CD14-positive monocyte (primary cell): ENCODE measurements at places on chromosomes 7 and 10. TPM values are rescaled to one million over a fixed set of nuclear protein-coding genes. Genes with fewer than 3 reads are reported as not detected.

DNA sequence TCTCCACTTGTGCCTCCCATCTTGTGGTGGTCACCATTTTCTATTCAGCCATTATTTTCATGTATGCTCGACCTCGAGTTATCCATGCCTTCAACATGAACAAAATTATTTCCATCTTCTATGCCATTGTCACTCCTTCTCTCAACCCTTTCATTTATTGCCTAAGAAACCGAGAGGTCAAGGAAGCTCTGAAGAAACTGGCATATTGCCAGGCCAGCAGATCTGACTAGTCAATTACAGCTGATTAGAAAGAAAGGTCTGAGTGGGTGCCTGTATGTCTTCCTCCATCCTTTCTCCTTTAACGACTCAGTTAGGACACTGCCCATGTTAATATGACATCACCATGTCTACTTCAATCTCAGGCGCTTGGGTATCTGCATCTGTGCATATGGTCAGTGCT, 4.6 kb downstream of the OR6B1 start:
- H3K4me1 ChIP-seq = no peaks in the 10 kb centered on the region
- no peak for DNase-seq
- no peak overlapping the region for H3K27ac ChIP-seq
- peaks cover 2% of the 10 kb centered on the region for H3K27me3 ChIP-seq

GRCh38 chr10:123154092-123154710, at the start of gene BUB3:
TSS of gene BUB3 (plus strand) at chr10:123154402. CDS start at chr10:123154918, 516 bp downstream.
- H3K27me3 ChIP-seq = peaks cover 45% of the 10 kb centered on the region
- H3K27ac ChIP-seq = peak within 1 kb of the TSS; percentile 46
- DNase-seq = peak; percentile 100
- H3K4me1 ChIP-seq = peaks cover 31% of the 10 kb centered on the region
- peak within 1 kb of the TSS; percentile 81 for H3K4me3 ChIP-seq
- H3K36me3 ChIP-seq = peaks cover 20% of the 10 kb centered on the region

DNA sequence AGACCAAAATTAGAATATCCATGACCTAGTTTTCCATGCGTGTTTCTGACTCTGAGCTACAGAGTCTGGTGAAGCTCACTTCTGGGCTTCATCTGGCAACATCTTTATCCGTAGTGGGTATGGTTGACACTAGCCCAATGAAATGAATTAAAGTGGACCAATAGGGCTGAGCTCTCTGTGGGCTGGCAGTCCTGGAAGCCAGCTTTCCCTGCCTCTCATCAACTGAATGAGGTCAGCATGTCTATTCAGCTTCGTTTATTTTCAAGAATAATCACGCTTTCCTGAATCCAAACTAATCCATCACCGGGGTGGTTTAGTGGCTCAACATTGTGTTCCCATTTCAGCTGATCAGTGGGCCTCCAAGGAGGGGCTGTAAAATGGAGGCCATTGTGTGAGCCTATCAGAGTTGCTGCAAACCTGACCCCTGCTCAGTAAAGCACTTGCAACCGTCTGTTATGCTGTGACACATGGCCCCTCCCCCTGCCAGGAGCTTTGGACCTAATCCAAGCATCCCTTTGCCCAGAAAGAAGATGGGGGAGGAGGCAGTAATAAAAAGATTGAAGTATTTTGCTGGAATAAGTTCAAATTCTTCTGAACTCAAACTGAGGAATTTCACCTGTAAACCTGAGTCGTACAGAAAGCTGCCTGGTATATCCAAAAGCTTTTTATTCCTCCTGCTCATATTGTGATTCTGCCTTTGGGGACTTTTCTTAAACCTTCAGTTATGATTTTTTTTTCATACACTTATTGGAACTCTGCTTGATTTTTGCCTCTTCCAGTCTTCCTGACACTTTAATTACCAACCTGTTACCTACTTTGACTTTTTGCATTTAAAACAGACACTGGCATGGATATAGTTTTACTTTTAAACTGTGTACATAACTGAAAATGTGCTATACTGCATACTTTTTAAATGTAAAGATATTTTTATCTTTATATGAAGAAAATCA, 35.5 kb downstream of the CAV1 start:
- DNase-seq = no peak
- no peaks in the 10 kb centered on the region for H3K4me1 ChIP-seq
- H3K27me3 ChIP-seq = no peaks in the 10 kb centered on the region
- no peaks in the 10 kb centered on the region for H3K36me3 ChIP-seq
- no peak overlapping the region for H3K4me3 ChIP-seq

- no peaks in the 10 kb centered on the region for H3K27me3 ChIP-seq
- no peak overlapping the region for H3K4me3 ChIP-seq
- no peak for DNase-seq
- no peaks in the 10 kb centered on the region for H3K36me3 ChIP-seq
- H3K27ac ChIP-seq = no peak overlapping the region
These were observed 741.4 kb upstream of the POT1 start for GRCh38 chr7:125670926-125671572.

DNA sequence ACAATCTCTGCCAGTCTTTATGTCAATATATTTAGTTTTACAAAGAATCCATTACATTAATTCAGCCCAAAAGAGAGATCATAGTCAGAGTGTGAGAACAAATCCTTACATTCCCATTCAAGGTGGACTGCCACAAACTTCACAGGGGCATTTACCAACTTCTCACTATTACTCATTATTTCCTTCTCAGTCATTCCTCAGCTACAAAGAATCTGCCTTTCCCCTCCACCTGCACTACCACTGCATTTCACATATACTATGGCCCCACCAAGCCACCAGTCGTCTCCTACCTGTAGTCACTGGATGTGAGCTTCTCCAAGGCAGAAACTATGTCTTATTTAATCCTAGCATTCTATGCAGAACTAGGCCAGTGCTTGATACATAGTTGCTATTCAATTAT, 94.3 kb downstream of the USP6NL start:
- peaks cover 8% of the 10 kb centered on the region for H3K36me3 ChIP-seq
- H3K4me3 ChIP-seq = no peak overlapping the region
- no peaks in the 10 kb centered on the region for H3K27me3 ChIP-seq
- peaks cover 4% of the 10 kb centered on the region for H3K4me1 ChIP-seq
- DNase-seq = no peak
- no peak overlapping the region for H3K27ac ChIP-seq

DNA sequence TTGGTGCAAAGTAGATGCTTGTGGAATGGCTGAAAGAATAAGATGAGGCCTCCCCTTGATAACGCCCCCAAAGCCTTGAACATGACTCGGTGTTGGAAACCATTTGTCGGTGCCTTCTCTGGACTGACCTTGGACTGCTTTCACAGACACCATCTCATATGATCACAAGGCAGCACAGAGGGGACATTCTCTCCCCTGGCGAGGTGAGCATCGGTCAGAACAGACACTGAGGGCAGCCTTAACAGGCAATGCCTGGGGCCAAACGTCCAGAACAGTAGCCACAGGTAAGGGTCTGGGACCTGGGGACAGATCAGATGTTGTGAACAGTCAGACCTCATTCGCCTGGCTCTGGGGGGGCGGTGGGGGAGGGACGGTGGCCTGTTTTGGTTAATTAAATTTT, 2.8 kb upstream of the TRRAP start:
- no peaks in the 10 kb centered on the region for H3K36me3 ChIP-seq
- H3K4me3 ChIP-seq = no peak overlapping the region
- peaks cover 19% of the 10 kb centered on the region for H3K4me1 ChIP-seq
- H3K27me3 ChIP-seq = no peaks in the 10 kb centered on the region
- DNase-seq = no peak
- no peak overlapping the region for H3K27ac ChIP-seq

DNA sequence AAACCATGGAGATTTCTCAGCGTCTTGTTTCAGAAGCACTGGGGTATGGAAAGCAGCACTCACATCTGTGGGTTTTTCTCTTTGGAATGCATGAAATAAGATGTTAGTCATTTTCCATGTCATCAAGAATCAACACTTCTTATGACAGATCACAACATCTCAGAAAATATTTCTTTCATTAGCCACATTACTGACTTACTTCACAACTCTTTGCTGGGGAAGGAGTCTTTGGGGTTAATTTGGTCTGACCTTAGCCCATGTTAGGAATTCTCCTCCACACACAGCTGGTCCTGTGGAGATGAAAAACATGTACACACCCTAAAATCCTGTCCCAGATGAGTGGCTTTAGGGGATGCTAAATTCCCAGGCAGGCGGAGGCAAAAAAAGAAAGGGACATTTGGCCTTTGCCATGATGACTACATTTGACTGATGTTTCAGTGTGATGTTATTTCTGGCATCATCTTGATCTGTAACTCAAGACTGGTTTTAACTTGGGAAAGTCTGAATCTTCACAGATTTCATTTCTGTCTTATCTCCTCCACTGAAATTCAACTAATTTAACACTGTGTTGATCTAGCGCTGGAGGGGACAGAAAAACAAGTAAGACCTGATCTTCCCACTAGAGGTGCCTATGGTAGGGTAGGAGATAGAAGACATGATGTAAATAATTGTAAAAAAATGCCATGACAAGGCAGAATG, 363.2 kb downstream of the PRPF18 start:
- no peaks in the 10 kb centered on the region for H3K4me1 ChIP-seq
- H3K27me3 ChIP-seq = no peaks in the 10 kb centered on the region
- no peak overlapping the region for H3K4me3 ChIP-seq
- no peaks in the 10 kb centered on the region for H3K36me3 ChIP-seq

- no peak overlapping the region for H3K4me3 ChIP-seq
- H3K4me1 ChIP-seq = no peaks in the 10 kb centered on the region
- no peaks in the 10 kb centered on the region for H3K27me3 ChIP-seq
- DNase-seq = no peak
- no peaks in the 10 kb centered on the region for H3K36me3 ChIP-seq
- H3K27ac ChIP-seq = no peak overlapping the region
These were observed 639.5 kb downstream of the ANKRD7 start for GRCh38 chr7:118863966-118864365.

DNA sequence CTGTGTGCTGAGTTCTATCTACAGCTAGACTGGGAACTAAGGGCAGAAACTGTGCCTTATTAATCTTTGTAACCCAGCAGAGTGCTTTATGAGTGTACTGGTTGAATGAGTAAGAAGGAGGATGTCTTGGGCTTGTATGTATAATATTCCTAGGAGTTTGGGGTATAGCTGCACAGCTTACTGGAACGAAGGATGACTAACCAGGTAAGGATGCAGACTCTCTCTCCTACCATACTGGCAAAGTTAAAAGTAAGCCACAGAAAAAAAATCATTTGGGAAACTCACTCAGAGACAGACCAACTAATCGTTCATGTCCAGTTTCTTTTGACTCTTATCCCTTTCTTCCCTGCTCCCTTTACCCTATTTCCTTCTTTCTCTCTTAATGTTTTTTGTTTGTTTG, 1.4 kb upstream of the DHTKD1 start:
- H3K27me3 ChIP-seq = no peaks in the 10 kb centered on the region
- DNase-seq = no peak
- no peak overlapping the region for H3K4me3 ChIP-seq
- H3K27ac ChIP-seq = no peak overlapping the region
- peaks cover 23% of the 10 kb centered on the region for H3K4me1 ChIP-seq

DNA sequence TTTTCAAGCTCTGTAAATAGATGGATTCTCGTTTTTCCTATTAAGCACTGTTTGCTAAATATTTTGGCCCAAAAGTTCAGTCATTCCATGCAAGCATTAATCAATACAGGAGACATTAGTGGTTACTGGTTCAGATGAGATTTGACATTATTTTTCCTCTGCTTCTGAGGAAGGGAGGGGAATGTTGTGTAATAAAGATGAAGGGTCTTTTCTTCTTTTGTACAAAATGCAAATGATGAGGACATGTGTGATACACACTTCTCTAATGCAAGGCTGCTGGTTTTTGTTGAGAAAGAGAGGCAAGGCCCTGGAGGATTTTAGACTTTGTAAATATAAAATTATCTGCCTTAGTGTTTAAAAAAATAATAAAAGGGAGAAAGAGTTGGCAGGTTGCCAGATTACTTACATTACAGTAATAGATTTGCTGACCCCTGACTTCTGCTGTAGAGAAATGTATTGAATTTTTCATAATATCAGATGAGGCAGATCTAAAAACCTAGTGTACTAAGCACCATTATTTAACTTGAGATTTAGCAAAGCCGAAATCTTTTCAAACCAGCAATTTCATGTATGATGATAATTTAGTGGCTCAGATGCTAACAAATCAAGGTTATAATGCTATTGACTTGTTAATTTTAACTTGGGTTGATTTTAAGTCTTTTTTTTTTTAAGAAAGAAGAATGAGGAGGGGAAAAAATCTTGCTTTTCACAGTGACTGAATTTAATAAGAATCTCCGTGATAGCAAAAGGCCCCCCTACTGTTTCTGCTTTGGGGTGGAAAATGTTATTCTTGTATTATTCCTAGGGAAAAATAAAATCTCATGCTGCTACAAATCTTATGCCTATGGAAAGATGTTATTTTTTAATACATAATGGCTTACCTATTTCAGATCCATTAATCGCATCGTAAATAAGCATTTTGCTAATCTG, 180.1 kb downstream of the ARID5B start:
- H3K36me3 ChIP-seq = peaks cover 4% of the 10 kb centered on the region
- no peak overlapping the region for H3K27ac ChIP-seq
- no peak for DNase-seq
- H3K4me1 ChIP-seq = peaks cover 27% of the 10 kb centered on the region
- H3K4me3 ChIP-seq = no peak overlapping the region
- H3K27me3 ChIP-seq = no peaks in the 10 kb centered on the region

- DNase-seq = no peak
- H3K4me3 ChIP-seq = no peak overlapping the region
- H3K36me3 ChIP-seq = no peaks in the 10 kb centered on the region
- no peak overlapping the region for H3K27ac ChIP-seq
- no peaks in the 10 kb centered on the region for H3K4me1 ChIP-seq
These were observed 6.5 kb upstream of the ADCY1 start for GRCh38 chr7:45567713-45568112.

- peaks cover 13% of the 10 kb centered on the region for H3K4me1 ChIP-seq
- no peak overlapping the region for H3K27ac ChIP-seq
- DNase-seq = no peak
- H3K36me3 ChIP-seq = no peaks in the 10 kb centered on the region
These were observed 43.2 kb upstream of the SLC35B4 start for GRCh38 chr7:134359787-134360432.

GRCh38 chr7:114986190-114987180, 64.6 kb downstream of the MDFIC start:
- no peak for DNase-seq
- H3K36me3 ChIP-seq = peaks cover 35% of the 10 kb centered on the region
- H3K4me3 ChIP-seq = no peak overlapping the region
- no peaks in the 10 kb centered on the region for H3K27me3 ChIP-seq
- H3K27ac ChIP-seq = no peak overlapping the region

DNA sequence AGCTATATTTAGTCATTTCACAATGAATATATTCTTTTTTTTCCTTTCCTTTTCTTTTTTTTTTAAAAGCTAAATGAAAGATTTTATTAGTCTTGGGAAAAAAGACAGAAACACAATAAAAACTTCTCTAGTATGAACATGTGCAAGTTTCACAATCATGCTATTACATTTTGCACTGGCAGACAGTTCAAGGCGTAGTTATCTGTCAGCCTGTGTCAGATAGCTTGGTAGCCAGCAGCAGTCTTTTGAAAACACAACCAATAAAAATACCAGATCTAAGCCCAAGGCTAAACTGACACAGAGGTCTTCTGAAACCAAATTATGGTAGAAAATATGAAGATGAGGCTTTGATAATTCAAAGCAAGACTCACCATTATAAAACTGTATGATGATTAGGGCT, 205.8 kb upstream of the TEX47 start:
- no peaks in the 10 kb centered on the region for H3K36me3 ChIP-seq
- no peak overlapping the region for H3K27ac ChIP-seq
- H3K27me3 ChIP-seq = no peaks in the 10 kb centered on the region
- DNase-seq = no peak

- no peak overlapping the region for H3K4me3 ChIP-seq
- H3K27ac ChIP-seq = no peak overlapping the region
- H3K27me3 ChIP-seq = no peaks in the 10 kb centered on the region
- no peaks in the 10 kb centered on the region for H3K36me3 ChIP-seq
- H3K4me1 ChIP-seq = no peaks in the 10 kb centered on the region
These were observed 643.6 kb downstream of the SORCS3 start for GRCh38 chr10:105284476-105285215.

ST8SIA6 gene
- polyA plus RNA-seq = not detected in 2 replicates

AS3MT gene
- polyA plus RNA-seq = 0.09 TPM

WEE2 gene
- not detected in 2 replicates for polyA plus RNA-seq

CELF2 gene
- polyA plus RNA-seq = 71.1 and 93.3 TPM in 2 replicates

COL13A1 gene
- polyA plus RNA-seq = not detected
